ENCODE measurements at places on chromosomes 1 and 21.

- peaks cover 12% of the 10 kb centered on the region for H3K4me1 ChIP-seq
- no peak overlapping the region for H3K4me3 ChIP-seq
- H3K36me3 ChIP-seq, result no peaks in the 10 kb centered on the region
Observed at GRCh38 chr1:1924386-1924785, 5.3 kb upstream of the TMEM52 start.

DNA sequence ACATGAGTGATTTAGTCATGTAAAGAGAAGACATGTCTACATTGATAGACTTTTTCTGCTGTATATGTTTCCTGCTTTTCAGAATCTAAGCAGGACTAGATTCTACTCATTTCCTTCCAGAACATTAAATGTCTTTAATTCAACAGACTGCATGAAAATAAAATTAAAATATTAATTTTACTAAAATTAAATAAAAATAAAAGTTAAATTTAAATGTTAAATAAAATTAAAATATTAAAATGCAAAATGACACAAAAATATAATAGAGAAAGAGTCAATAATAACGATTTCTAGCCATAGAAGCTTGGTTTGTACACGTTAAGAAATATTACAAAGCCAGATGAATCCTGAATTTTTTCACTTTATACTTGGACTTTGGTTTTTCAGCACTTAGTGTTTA is 552.8 kb upstream of the NR5A2 start:
- H3K27me3 ChIP-seq, result no peaks in the 10 kb centered on the region
- H3K4me1 ChIP-seq, result no peaks in the 10 kb centered on the region
- no peak overlapping the region for H3K4me3 ChIP-seq
- no peak for DNase-seq

GRCh38 chr1:235907187-235907896 is 40.6 kb upstream of the LYST start:
- H3K27ac ChIP-seq, result no peak overlapping the region
- H3K27me3 ChIP-seq, result no peaks in the 10 kb centered on the region
- H3K4me1 ChIP-seq, result no peaks in the 10 kb centered on the region

- H3K4me3 ChIP-seq, result no peak overlapping the region
- no peak for DNase-seq
- no peaks in the 10 kb centered on the region for H3K36me3 ChIP-seq
- H3K27me3 ChIP-seq, result peaks cover 26% of the 10 kb centered on the region
Observed at GRCh38 chr1:228652116-228652515, 83.2 kb upstream of the RHOU start.

DNA sequence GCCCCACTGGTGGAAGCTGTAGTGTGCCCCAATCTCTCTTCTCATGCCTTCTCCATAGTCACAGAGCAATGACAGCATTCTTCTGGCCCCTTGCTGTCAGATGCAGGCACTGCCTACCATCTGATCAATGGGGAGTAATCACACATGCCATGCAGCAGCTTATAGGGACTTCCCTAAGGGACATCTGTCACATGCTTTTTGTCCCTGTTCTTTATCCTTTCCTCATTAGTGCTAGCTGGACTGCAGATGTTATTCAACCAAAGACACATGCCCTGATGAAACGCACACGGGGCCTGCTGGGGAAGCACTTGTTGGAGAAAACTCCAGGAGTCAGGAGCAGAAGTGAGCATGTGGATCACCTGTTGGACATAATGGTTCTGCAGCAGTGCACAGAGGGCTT is 108.7 kb downstream of the KCNJ15 start:
- H3K4me1 ChIP-seq, result no peaks in the 10 kb centered on the region
- H3K4me3 ChIP-seq, result no peak overlapping the region
- H3K27me3 ChIP-seq, result no peaks in the 10 kb centered on the region
- no peaks in the 10 kb centered on the region for H3K36me3 ChIP-seq
- H3K27ac ChIP-seq, result no peak overlapping the region

- no peaks in the 10 kb centered on the region for H3K27me3 ChIP-seq
- no peak for DNase-seq
- H3K36me3 ChIP-seq, result peaks cover 3% of the 10 kb centered on the region
- peak overlapping the region; percentile 77 for H3K27ac ChIP-seq
Observed at GRCh38 chr1:89698624-89699023, 65.7 kb downstream of the LRRC8C start.

DNA sequence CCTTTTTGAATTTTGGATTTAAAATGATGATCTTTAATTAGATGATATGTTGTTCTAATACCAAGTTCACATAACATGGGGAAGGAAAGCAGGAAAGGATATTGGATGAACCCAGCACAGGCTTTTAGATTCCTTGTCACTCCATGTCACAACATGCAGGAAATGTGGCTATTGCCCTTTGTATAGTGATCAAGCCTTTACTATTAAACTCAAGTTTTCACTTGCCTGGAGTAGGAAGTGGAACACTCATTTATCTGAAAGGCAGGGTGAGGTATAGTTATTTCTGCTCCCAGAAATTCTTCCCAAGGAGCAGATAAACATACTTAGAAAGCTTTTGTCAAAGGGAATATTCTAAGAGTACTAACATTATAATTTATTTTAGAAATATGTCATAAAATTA is 37.2 kb upstream of the BCAS2 start:
- no peaks in the 10 kb centered on the region for H3K4me1 ChIP-seq
- H3K27me3 ChIP-seq, result no peaks in the 10 kb centered on the region
- H3K36me3 ChIP-seq, result no peaks in the 10 kb centered on the region
- DNase-seq, result no peak
- no peak overlapping the region for H3K4me3 ChIP-seq

GRCh38 chr1:56387071-56387740 is 192.2 kb downstream of the PLPP3 start:
- H3K4me3 ChIP-seq, result no peak overlapping the region
- no peaks in the 10 kb centered on the region for H3K4me1 ChIP-seq
- DNase-seq, result no peak
- no peaks in the 10 kb centered on the region for H3K27me3 ChIP-seq
- H3K27ac ChIP-seq, result no peak overlapping the region

All from T-cell (primary cell).